ENCODE measurements at places on chromosomes 2 and 18.

GRCh38 chr2:237702441-237703391 lies 75.3 kb downstream of the LRRFIP1 start:
- DNase-seq = no peak

- no peak for DNase-seq
Measured at GRCh38 chr2:202270487-202270886, 4.9 kb downstream of the NOP58 start.

DNA sequence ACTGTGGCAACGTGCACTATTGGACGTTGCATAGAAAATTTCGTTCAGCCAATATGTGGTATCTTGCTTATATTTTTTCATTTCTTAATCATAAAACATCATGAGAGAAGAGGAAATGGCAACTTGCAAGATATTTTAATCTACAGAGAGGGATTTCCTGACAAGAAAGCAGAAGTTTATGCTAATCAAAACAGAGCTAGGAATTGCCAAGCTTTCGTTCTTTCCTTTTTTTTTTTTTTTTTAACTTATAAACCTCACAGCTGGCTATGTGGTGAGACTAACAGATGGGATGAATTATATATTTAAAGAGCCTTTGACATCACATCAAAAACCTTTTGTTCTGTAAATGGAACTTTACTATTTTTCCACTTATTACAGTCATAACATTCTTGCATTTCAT lies 1136.9 kb upstream of the TMEFF2 start:
- no peak for DNase-seq

GRCh38 chr18:6107794-6108193 lies 212.5 kb upstream of the TMEM200C start:
- DNase-seq = no peak

- DNase-seq = no peak
Measured at GRCh38 chr18:50719471-50720324, 100.1 kb downstream of the MRO start.

GRCh38 chr18:6920099-6920955 lies 190.8 kb downstream of the ARHGAP28 start:
- DNase-seq = peak; percentile 5

- no peak for DNase-seq
Measured at GRCh38 chr2:15840969-15841368, 99.4 kb upstream of the MYCN start.

DNA sequence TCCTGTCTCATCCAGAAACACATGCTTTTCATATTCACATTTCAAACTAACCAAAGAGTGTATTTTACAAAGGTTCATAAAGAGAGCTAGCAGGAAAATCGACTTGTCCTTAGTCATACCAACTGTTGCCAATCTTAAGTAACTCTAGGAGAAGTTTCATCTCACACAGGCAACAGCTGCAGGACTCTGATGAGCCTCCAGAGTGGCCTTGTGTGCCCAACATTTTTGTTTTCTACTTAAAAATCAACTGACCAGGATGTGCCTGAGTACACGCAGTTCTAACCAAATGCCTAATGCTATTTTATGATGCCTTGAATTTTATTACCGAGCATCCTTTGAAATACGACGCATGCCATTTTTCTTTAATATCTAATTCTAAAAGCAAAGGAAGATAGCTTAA lies 595.9 kb upstream of the LRRTM4 start:
- DNase-seq = no peak

DNA sequence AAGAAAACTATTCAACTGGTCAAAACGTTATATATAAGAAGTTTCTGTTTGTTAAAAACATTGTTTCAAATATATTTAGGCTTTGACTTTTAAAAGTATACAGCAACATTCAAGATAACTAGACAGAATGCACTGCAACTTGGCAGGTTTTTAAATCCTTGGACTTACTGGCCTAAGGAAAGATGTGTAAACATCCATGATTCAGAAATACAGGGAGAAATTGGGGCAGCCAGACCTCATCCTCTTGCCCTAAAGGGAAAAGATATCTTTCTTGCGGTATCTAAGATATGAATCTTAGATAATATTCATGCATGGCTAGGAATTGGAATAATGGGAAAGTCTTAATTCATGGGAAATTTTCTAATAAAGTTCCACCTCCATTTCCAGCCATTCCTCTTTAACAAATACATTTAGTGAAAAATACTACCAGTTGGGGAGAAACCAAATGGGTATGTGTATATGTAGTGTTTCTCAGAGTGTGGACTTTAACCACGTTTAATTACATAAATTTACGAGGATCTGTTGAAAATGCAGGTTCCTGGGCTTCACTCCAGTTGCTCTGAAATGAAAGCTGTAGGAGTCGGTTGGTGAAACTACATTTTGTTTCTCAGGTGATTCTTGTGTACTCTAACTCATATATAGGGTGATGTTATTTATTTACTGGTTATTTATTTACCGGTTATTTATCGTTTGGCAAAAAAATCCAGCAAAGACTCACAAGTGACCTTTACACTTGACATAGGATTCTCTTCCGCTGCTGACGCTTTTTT lies 587 bp upstream of the TANK start:
- DNase-seq = no peak

DNA sequence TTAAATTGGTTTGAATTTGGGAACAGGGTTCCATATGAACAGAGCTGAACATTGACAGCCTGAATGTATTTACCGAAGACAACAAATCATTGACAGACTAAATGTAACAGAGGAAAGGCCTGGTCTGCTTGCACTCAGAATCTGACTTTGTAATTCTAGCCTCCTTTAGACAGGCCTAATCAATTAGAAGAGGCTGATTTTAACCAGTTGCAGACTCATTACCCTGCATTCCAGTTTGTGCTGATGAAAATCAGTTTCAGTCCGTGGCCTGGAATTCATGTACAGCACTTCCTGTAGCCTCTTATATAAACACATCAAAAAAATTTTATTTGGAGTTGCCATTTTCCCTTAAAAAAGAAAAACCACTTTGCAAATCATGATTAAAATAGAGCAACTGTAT lies 93.1 kb upstream of the ZFP36L2 start:
- DNase-seq = no peak

DNA sequence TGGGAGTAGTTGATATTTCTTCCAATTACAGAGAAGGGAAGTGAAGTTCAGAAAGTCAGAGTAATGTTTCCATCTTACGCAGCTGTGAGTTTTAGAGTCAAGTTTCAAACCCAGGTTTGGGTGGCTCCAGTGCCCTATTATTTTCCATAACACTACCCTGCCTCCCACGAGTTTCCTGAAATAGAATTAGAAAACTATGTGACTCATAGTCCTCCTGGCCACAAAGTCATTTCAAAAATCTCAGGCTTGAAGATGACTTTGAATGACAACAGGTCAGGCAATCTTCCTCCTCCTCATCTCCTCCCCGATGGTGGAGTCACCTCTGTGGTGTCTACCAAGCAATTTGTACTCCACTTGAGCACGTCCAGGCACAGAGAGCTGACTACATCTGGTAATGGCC lies 212.3 kb upstream of the TRIB2 start:
- DNase-seq = peak; percentile 70

GRCh38 chr2:43171789-43172188 lies 54.6 kb downstream of the ZFP36L2 start:
- no peak for DNase-seq

DNA sequence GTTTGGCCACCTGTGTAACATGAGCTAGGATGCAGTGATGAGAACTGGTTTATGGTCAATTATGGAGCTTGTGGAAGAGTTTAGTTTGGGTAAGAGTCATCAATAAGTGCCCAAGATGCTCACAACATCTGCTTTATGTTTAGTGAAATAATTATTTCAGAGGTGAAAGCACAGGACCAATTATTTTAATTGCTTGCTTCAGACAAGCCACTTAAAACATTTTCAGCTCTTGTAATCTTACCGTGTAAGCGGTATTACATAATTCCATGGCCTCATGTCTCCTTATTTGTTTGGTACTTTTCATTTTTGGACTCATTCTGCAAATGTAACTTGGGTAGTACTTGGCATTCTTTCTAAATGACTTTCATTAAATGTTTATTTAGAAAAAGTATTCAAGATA lies 5.4 kb downstream of the B3GNT2 start:
- no peak for DNase-seq

GRCh38 chr18:62030091-62030985 lies 137.5 kb upstream of the RNF152 start:
- DNase-seq = no peak

DNA sequence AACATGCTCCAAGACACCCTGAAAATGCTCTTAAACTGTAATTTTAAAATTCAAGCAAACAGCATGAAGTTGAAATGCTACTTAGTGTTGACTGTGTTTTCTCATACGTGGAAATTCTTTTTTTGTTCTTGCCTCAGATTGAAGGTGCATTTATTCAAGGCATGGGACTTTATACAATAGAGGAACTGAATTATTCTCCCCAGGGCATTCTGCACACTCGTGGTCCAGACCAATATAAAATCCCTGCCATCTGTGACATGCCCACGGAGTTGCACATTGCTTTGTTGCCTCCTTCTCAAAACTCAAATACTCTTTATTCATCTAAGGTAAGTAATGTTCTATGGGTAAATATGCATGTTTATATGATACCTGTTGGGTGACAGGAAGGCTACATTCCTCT lies 82.7 kb downstream of the AOX1 start:
- no peak for DNase-seq

GRCh38 chr2:32746669-32747068 lies 118.8 kb downstream of the TTC27 start:
- no peak for DNase-seq

DNA sequence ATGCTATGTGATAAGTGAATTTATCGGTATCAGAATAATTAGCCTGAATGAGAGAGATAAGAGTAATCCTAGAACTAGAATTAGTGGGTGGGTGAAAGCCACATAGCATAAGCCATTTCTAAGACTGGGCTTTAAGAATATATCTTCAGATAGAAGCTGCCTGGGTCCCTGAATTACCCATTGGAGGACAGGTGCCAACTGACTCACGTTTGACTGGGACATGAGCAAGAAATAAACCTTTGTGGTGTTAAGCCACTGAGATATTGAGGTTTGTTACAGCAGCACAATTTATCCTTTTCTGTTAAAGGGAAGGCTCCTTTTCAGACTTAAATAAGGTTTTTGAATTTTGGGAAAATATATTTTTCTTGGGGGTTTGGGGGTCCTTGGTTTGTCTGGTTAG lies 95.9 kb downstream of the POLE4 start:
- no peak for DNase-seq

DNA sequence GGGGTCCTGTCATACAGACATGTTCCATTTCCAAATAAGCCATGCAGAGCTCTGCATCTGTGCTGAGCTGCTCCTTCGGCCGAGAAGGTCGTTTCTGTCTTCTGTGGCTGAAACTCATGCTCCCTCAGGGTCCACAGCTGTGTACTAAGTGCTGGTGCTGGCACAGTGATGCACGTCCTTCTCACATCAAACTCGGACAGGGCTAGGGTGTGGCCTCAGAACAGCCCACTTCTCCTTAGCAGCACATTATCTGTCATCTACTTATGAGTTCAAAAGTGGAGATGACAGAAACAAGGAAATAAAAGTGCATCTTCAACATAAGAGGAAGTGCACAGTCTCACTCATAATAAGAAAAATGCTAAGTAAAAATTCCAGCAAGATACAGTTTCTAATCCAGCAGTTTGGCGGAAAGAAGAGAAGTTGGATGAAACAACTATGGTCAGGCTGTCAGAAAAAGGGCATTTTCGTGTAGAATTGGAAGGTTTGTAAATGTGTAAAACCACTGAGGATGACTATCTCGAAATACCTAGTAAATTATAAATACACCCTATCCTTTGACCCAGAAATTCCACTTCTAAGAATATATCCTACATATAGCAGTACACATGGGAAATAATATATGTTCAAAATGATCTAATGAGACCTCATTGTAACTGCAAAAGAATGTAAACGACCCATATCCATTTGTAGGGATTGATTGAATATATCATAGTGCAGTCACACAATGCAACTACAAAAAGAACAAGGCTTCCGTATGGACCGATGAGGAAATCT lies 53.7 kb upstream of the APCDD1 start:
- no peak for DNase-seq

DNA sequence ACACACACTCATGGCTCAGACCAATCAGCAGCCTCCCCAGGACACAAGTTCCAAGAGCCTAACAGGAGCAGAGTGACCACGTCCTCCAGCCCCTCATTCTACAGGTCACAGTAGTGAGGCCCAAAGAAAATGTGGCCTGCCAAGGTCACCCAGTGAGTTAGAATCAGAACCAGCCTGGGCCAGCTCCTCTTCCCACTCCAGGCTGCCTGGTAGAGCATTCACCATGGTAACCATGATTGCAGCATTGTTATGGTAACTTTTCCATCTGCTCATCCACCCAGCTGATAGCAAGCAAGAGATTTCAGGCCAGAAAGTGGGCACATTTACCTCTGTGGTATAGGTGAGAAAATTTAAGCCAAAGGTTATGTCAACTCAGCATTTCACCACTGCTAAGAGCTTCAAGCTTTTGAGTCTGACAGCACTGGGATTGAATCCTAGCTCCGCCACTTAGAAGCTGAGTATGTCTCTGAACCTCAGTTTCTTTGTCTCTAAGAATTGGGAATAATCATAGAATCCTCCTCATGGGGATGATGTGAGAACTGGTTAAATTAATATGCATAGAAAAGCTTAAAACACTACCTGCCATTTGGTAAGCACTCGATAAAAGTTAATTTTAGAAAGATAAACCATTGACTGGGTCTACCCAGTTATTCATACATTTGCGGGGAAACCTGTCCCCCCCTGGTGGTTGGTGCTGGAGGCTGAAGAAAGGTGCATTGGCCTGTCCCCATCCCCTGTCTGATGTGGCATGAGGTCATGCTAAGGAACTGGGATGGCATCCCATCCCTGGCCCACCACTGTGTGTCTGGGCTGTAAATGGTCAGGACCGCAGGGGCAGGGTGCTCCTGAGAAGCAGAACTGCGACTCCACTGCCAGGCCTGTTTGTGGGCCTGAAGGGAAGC lies 181.5 kb downstream of the KLHL29 start:
- peak; percentile 9 for DNase-seq

- no peak for DNase-seq
Measured at GRCh38 chr2:142504754-142505153, 372.7 kb upstream of the KYNU start.

DNA sequence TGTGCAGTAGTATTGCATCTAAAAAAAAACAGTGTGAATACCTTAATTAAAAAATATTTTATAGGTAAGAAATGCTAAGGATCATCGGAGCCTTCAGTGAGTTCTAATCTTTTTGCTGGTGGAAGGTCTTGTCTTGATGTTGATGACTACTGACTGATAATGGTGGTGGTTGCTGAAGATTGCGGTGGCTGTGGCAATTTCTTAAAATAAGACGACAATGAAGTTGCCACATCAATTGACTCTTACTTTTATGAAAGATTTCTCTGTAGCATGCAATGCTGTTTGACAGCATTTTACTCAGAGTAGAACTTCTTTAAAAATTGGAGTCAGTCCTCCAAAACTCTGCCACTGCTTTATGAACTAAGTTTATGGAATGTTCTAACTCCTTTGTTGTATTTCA lies 36.2 kb downstream of the GLS start:
- DNase-seq = no peak

Data from T-helper 2 cell treated with Interferon-gamma antibody and Interleukin-4, amounts not matched to agents 5 μg/mL and 100 μg/mL, for 36 hours (primary cell).